Ascending aorta (tissue), 2 donors: ENCODE measurements at places on chromosomes 1 and 21.

DNA sequence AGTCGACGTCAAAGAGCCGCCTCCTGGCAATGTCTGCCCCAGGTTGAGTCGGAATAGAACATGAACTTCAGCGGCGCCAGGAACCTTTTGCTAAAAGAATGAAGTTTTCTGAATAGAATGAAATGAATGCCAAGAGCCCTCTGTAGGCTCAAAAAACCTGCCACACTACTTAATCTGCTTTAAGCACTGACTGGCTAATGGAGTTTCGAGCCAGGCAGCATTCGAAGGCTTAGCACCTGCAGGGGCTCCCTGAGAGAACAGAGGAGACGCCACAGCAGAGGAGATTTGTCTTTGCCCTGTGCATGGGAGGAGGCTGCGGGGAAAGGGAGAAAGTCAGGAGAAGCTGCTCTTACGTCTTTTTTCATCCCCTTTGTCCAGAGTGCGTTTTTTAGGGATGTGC lies 641.7 kb downstream of the AJAP1 start:
- no peak for DNase-seq

GRCh38 chr1:54600947-54601721 lies 22.2 kb downstream of the FAM151A start:
- no peak for DNase-seq

DNA sequence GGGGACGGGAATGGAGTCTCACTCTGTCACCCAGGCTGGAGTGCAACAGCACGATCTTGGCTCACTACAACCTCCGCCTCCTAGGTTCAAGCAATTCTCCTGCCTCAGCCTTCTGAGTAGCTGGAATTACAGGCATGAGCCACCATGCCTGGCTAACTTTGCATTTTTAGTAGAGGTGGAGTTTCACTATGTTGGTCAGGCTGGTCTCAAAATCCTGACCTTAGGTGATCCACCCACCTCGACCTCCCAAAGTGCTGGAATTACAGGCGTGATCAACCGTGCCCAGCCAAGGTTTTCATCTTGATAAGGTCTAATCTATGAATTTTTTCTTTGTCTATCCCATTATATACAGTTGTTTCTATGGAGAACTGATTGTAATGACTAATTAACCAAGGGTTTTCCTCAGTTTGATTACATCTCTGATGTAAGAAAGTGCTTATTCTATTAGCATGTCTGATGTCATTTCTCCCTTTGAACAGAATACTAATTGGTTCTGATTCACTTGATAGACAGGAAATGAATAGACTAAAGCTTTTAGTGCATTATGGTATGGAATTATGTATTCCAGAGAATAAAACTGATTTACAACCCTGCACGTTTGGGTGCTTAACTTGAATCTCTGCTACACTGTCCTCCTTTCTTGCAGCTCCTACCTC lies 11.9 kb downstream of the PACC1 start:
- DNase-seq, result no peak

GRCh38 chr1:216531263-216532239 lies 108.3 kb upstream of the USH2A start:
- DNase-seq, result no peak

- no peak for DNase-seq
These were observed 28.9 kb downstream of the SLC35F3 start for GRCh38 chr1:233933339-233933738.
